ENCODE measurements at places on chromosomes 6 and 20.

GRCh38 chr20:63934271-63935068 is 21.7 kb downstream of the UCKL1 start:
- DNase-seq = no peak

- DNase-seq = no peak
Measured at GRCh38 chr6:161257793-161258457, 15.9 kb downstream of the AGPAT4 start.

GRCh38 chr20:10947726-10948125 is 273.9 kb upstream of the JAG1 start:
- DNase-seq = no peak

- no peak for DNase-seq
Measured at GRCh38 chr6:133724726-133725125, 164.2 kb upstream of the TCF21 start.

DNA sequence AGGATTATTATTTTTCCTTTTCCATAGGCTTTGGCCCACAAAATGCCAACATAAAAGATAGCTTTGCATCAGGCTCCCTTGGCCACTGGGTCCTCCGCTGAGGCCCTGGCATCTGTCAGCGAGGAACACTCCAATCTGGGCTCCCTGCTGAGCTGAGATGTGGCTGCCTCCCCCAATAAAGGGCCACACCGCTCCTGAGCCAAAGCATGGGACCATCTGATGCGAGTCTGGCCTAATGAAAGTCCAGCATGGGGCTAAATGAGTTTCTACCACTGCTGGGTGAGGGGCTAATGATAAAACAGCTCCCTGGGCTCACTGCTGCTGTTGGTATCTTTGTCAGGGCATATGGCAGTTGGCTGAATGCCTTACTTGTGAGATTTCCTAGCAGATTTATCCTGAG is 817.5 kb upstream of the SLC35B3 start:
- no peak for DNase-seq

- no peak for DNase-seq
Measured at GRCh38 chr6:140459209-140459608, 1084.8 kb upstream of the CITED2 start.

DNA sequence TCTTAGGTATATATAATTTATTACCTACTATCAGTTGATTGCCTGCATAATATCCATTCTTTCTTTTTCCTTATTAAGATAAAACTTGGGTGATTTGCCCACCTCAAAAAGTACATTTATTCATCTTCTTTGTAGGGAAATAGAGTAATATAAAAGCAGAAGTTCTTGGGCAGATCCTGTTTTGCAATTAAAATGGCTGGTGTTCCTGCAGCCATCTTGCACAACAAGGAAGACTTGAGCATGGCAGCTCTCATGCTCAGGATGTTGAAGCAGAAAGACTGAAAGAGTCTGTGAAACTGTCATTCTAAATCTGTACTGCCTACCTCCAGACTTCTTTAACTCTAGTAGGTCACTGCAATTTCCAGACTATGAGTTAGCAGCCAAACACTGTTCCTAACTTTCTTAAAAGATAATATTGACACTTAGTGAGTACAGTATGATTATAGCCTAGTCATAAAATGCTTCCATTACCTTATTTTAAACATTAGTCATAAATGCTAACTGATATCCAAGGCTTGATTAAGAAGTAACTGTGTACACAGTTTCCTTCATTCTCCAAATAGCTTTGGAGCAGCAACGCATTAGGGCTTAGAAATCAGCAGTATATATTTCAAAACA is 24.6 kb upstream of the HTR1B start:
- no peak for DNase-seq

Data from NK-92 treated with Interleukin-12 subunit alpha and Interleukin-12 subunit beta, amount 100 ng/mL, for 24 hours (cell line).